ENCODE measurements at places on chromosomes 3 and 15.
A peak's percentile ranks its signal among the peaks of the same experiment; 100 is the strongest.

DNA sequence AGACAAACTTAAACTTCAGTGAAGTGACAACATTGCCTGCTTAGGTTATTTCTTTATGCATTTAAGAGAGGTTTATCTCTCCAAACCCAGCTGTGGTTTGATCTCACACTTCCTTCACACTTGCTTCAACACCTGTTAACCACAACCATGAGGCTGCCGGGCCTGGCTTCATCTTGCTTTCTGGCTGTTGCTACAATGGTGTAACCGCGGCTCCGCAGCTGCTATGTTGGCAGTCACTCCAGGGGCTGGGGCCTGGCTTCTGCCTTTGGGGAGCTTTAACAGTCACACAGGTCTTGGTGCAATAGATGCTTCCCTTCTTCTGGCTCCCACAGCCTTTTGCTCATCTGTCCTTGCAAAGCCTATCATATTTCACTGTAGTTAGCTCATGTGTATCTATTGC, 72.9 kb upstream of the MNS1 start:
- DNase-seq: no peak

DNA sequence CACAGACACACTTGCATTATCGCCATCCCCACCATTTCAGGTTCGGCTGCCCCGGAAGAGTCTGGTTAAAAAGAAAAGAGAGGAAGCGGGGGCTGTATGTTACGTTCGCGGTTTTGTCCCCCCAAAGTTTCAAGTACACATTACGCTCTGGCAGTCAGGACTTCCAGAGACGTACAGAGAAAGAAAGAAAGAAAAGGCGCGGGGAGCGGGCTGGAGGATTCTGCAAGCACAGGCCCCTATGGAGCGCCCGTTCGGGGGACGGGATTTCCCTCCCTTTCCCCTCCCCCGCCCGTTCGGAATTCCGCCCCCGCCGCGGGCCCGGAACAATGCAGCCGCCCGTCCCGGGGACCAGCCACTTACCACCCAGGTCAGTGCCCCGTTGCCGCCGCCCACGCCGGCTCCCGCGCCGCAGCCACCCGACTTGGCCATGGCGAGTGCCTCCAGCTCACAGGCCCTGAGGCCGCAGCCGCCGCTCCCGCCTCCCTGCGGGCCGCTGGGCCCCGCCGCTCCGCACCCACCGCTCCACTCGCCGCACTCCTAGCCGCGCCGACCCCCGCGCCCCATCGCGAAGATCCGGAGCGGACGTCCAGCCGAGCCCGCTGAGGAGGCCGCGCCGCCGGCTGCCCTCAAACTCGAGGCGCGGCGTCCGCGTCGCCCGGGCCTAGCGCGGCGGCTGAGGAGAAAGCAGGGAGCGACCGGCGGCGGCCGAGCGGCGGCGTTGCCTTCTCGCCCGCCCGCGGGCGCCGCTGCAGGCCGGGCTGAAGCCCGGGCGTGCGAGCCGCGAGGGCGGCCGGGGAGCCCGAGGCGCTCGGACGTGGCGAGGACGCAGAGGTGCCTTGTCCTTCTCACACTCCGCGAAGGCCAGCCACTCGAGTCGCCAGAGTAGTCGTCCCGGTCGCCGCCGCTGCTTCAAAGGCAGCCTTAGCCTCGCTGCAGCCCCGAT, 567 bp downstream of the TOP2B start:
- no peak for DNase-seq

DNA sequence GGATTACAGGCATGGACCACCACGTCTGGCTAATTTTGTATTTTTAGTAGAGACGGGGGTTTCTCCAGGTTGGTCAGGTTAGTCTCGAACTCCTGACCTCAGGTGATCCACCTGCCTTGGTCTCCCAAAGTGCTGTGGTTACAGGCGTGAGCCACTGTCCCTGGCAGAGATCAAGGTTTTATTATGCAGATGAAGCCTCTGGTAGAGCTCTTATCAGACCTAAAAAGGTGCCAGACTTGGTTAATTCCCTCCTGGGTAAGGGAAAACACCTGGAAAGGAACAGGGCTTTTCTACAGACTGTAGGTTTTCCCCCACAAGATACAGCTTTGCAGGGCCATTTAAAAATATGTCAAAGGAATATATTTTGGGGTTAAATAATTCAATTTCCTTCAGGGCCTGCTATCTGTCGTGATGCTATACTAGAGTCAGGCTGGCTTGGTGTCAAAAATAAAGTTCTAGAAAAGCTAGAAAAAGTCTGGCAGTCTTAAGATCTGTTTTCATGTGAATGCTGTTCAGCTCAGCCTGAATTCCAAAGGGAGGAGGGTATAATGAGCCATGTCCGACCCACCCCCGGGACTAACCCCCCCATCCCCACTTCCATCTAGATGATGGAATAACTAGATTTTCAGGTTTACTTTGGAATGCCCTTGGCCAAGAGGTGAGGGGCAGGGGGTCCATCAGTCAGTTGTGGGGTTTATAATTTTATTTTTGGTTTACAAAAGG, 1.9 kb upstream of the BLOC1S6 start:
- DNase-seq: no peak

GRCh38 chr3:186882150-186882524, 39.6 kb downstream of the ADIPOQ start:
- DNase-seq: peak; percentile 28

DNA sequence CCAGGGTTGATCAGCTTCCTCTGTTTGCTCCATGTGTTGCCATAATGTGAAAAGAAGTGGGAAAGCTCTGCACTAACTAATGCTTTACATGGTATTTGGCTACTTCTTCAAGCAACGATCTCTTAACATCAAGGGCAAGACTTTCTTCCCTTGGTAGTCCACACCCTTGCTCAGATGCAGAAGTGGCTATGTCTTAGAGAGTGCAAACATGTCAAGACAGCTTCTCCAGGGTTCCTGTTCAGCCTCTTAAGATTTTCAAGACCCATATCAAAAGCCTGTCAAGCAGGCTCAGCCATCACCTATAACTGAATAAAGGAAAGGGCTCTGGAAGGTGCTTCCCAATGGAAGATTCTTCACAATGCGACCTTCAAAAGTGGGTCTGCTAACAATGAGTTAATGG, 64.8 kb upstream of the CSTA start:
- no peak for DNase-seq

- no peak for DNase-seq
These were observed 702 bp upstream of the GPX1 start for GRCh38 chr3:49358884-49359225.
